ENCODE measurements at places on chromosomes 7 and 10.
A peak's percentile ranks its signal among the peaks of the same experiment; 100 is the strongest.

DNA sequence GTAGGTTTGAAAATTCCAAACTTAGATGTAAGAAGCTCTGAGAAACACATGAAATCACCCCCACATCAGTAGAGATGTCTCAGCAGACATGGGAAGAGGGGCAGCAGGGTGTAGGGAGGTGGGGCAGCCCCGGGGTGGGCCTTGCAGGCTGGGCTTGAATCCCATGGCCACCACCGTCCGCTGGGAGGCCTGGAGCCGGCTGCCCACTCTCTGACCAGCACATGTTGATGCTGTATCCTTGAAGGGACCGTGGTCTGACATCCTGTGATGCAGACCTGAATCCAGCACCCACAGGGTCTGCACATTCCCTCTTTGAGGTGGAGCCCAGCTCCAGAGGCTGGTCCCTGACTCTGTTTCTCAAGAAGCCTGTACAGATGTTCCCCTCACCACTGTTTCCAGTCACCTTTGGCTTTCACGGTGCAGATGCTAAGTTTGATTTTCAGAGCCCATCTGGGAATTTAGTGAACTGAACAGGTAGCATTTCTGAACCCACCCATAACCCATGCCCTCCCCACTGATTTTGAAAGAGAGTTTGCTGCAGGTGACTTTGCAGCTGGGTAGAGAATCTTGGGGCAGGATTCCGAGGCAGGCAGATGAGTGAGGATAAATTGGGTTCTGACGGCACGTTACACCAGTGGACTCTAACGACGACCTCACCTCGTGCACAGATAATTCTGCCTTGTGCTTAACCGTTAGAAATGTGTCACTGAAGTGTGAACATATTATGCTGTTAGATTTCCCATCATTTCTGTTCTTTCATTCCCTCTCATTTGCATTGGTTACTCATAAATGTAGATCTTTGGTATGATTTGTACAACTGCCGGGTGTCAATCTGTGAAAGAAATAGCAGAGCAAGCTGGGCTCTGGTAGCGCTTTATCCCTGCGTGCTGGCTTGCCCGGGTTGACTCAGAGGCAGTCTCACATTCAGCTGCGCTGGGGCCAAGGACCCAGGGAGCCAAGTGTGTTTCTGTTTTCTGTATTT lies 45.7 kb downstream of the IKZF1 start:
- DNase-seq: peak; percentile 58

GRCh38 chr7:32092346-32092745 lies 22.1 kb upstream of the PDE1C start:
- DNase-seq: no peak

DNA sequence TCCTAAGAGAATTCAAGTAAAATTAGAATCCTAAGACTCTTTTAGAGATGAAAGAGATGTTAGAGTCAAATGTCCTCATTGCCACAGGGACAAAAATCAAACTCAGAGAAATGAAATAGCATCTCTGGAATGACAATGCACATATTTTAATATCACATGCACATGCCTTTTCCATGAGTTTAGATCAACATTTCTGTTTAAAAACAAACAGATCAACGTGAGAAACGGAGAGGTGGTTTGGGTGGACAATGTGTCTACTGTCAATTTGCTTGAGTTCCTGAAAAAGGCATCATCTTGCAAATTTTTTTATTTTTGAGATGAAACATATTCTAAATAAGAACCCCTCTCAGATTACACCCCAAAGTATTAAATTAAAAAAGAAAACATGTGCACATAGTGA lies 130.0 kb downstream of the CHRM2 start:
- DNase-seq: no peak

GRCh38 chr10:114879541-114880158 lies 58.1 kb downstream of the FHIP2A start:
- no peak for DNase-seq

- DNase-seq: no peak
Observed at GRCh38 chr7:6167004-6167551, 105.3 kb downstream of the CYTH3 start.

DNA sequence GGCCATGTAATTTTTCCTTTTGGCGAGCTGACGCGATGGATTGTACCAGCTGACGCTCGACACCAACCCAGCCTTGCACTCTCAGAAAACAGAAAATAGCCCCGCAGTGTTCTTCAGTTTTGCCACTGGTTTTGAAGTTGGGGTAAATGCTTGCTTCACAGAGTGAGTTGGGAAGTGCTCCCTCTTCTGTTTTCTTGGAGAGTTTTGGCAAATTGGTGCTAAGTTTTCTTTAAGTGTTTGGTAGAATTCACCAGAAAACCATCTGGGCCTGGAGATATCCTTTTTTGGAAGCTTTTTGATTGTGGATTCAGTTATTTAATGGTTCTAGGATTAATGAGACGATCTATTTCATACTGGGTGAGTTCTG lies 252.8 kb downstream of the ELFN1 start:
- DNase-seq: no peak

DNA sequence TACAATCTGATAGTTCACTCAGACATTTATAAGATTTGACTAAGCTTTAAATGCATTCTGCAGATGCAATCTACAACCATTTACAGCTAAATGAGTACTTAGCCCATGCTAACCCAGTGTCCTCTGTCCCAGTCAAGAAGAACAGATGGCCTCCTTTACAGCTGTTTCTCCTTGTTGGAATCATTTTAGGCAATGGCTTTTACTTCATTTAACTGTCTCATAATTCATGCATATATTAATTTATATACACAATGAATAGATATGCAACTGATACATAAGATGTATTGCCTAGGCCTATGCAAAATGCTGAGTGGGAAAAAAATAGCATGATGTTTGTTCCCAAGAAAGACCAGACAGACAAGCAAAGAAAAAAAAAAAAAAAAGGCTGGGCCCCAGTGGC lies 82.2 kb downstream of the TSPAN12 start:
- DNase-seq: no peak

DNA sequence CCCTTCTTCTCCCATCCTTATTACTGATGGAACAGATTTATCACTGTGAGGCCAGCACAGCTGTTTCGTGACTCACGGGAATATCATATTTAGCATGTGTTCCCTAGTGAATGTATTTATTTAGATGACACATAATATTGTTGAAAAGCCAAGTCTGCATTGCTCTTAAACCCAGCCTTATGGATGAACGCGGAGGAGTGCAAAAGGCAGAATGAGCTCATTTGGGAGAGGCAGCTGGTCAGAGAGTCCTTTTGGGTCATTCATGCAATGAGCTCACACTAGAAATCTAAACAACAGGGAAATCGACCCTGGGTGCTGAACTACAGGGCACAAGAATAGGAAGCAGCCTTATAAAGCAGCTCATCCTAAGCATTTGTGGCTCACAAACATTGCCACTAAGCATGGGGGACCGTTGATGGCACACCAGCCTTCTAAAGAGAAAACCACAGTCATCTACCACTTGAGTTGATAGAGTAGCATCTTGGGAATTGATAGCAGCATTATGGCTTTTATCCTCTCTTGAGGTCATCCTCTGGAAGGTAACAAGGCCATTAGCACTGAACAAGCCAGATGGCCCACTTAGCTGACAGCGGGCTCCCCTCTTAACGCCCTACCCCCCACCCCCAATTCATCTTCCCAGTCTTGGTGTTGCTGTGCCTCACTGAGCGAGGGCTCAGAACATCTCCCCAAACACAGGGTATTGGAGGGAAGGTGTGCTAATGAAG lies 32.9 kb upstream of the SDK1 start:
- no peak for DNase-seq

DNA sequence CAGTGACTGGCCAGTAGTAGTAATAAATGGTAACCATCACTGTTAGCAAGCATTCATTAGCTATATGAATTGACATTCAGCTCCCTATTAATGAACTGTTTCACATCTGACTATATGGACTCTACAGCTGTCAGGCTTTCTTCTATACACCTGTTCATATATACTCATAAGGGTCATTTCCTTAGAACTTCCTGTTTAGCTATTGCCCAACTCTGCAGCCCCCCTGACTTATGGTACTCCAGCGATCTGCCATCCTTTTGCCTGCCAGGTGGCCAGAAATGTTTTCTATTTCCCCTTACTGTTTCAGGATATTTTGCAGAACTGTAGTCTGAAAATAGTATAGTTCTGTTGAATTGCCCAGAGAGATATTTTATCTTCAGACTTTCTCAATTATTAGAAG lies 56.6 kb downstream of the TASOR2 start:
- no peak for DNase-seq

DNA sequence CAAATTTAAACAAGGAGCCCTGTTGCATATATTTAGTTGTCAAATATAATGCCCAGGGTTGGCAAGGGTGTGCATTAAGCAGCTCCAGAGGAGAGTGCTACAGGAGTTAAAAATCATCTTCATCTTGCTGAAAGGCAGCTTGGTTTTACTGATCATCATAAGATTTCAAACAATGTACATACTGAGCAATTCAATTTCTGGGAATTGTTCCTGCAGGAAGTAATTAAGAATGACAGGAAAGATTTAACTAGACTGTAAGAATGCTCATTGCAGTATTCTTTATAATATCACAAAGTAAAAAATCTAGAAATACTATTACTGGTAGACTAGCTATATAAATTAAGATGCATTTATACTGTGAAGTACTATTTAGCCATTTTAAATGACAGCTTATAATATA lies 153.6 kb downstream of the DYNC1I1 start:
- DNase-seq: no peak

DNA sequence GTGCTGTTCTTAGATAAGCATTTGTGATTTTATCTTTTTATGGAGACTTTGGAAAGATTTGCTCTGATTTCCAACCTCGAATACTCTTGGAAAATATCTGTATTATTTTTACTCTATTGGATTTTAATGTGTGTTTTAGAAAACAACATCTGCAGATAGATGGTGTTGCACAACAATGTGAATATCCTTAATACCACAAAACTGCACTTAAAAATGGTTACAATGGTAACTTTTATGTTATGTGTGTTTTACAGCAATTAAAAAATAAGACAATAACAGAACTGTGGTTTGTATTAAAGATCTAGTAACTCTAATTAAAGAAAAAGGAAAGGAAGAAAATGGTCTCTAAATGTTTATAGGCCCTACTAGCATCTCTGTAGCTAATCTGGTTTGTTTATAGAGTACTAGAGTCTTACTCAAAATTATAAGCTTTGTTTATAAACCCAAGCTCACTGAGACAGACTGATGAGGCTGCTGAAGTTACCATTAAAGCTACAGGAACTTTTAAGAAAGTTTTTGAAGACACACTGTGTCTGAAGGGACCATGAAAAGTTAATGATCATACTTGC lies 74.6 kb upstream of the CC2D2B start:
- DNase-seq: no peak

DNA sequence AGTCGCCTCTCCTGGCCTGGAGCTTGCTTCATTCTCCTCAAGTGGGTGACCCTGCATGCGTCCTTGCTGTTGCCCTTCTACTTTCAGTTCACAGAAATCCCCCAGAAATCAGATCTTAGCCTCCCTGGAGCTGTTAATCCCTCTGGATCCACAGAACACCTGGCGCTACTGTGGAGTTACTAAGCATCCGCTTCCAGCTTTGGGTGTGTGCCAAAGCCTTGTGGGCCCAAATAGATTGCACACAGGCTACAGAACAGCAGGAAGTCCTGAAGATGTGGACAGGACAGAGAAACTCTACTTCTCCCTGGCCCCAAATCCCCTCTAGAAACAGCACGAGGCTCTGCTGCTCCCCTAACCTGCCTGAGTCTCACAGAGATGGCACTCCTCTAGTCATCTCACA lies 36.6 kb upstream of the PDLIM1 start:
- DNase-seq: no peak

DNA sequence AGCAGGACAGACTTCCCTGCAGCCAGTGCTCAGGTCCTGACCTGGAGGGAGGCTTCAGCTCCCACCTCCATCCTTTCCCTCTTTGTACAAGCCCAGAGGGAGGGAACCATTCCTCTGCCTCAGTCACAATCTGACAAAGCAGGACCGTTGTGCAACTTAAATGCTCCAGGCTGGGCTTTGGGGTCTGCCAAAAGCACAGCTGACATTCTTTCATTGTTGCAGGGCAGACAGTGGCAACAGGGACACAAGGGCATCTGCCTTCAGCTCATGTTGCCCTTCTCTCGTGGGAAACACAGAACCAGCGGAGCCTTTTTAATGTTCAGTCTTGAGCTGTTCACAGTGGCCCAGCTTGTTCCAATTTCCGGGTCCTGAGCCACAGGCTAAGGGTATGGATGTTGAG lies 155.7 kb upstream of the TNS3 start:
- DNase-seq: no peak

DNA sequence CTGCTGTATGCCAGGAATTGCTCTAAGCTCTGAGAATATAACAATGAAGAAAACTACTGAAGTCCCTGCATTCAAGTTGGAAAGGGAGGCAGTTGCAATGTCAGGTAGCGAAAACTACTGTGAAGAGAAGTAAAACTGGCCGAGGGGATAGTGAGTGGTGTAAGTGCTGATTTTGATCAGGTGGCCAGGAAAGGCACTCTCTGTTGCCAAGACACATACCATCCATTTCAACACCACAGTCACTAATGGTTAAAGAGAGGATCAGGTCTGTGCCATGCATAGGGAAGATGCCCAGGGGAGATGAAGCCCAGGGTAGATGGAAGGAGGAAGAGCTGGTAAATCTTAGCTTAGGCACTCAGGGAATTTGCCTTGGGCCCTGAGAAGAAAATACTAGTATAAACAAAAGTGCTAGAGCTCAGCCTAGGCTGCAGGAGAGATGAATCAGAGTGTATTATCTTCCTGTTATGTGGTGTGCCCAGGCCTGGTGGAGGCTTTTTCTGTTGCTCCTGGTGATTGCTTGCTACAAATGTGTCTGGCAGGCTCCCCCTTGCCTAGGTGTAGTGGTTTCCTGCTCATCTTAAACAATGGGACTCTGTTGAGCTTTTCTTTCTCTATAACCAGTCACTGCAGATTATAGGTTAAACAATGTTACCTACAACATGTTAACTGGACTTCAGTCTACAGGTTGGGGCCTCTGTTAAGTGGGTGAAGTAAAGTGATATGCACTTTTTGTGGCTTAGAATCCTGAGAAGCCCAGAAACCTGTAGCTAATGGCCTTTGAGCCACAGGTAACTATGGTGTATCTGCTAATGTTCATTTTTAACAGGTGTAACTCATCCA lies 125.5 kb downstream of the LRRC4 start:
- DNase-seq: no peak

DNA sequence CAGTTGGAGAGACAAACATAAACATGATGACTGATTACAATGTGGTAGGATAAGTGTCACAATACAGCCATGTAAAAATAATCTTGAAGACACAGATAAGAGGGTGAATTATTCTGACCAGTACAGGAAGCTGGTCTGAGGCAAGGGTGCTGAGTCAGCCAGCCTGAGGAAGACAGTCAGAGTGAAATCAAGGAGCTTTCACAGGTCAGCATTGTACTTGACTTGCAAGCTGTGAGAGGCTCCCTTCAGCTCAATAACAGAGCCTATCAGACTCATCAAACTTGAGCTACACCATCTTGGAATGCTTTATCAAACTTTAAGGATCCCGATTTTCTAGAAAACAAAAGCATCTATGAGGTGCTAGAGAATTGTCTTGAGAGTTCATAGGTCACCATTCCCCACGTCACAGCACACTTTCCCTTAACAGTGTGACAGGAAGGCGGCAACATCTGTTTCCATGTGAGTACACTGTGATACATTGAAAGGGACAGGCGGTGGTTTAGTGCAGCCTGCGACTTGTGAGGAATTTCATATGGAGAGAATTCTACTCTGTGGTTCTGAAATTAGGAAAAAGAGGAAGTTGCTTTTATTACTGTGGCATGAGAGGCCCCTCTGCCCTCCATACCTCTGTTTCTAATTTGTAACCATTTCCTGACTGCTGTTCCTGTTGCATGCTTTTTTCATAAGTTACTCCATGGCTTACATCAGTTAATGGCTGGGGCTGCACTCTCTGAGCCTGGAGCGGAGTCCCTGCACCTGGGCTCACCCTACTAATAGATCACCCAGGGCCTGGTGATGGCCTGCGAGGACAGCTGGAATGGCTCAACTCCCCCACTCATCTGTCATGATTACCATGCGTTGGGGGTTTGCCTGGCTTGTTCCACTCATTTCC lies 417.1 kb downstream of the SUGCT start:
- DNase-seq: no peak

Measured in T-helper 22 cell (primary cell).